ENCODE measurements at places on chromosomes 7 and 10.

DNA sequence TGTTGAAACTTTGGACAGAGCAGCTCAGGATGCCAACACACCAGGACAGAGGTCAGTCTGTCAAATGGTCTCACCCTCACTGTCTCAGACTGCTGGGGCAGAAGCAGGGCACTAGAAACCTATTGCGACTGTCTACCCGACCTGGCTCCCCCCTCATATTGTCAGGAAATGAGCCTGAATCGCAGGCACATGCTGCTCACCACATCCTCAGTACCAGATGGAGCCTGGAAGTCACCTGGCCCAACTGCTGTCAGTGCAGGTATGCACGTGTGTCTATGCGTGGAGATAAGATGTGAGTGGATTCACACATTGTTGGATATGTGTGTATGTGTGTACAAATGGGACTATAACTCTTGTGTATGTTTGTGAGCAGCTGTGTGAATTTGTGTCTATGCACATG is 3.2 kb upstream of the CDHR1 start:
- DNase-seq = no peak

DNA sequence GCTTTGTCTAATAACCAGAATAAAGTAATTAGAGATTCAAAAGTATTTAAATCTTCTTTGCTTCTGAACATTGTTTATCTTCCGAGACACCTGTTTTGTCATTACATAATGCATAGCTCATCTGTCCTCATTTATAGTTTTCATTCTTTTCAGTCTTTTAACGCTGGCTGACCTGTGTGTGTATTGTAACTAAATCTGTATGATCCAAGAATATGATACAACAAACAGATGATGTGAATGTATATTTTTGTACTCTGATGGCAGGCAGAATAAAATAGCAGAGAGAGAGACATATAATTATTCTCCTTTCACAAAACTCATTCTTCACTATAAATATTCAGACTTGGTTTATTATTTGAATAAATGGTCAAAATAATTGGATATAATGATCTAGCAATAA is 80.6 kb downstream of the ORC5 start:
- no peak for DNase-seq

DNA sequence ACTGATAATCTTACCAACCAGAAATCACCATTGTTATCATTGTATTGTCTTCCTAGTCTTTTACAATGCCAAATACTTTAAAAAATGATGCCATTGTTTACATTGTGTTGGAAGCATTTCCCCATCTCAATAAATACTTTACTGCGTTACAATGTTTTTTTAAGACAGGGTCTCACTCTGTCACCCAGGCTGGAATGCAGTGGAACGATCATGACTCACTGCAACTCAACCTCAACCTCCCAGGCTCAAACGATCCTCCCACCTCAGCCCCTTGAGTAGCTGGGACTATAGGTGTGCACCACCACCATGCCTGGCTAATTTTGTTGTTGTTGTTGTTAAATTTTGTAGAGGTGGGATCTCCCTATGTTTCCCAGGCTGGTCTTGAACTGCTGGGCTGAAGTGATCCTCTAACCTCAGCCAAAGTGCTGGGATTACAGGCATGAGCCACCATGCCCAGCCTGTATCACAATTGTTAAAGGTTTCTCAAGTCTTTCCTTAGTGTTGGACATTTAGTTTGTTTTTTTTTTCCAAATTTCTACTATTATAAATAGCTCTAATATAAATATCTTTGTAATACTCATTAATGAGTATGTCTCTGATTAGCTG is 13.5 kb downstream of the LRMDA start:
- DNase-seq = peak; percentile 25

GRCh38 chr10:31836569-31837406 is 91.8 kb downstream of the ARHGAP12 start:
- peak; percentile 30 for DNase-seq

DNA sequence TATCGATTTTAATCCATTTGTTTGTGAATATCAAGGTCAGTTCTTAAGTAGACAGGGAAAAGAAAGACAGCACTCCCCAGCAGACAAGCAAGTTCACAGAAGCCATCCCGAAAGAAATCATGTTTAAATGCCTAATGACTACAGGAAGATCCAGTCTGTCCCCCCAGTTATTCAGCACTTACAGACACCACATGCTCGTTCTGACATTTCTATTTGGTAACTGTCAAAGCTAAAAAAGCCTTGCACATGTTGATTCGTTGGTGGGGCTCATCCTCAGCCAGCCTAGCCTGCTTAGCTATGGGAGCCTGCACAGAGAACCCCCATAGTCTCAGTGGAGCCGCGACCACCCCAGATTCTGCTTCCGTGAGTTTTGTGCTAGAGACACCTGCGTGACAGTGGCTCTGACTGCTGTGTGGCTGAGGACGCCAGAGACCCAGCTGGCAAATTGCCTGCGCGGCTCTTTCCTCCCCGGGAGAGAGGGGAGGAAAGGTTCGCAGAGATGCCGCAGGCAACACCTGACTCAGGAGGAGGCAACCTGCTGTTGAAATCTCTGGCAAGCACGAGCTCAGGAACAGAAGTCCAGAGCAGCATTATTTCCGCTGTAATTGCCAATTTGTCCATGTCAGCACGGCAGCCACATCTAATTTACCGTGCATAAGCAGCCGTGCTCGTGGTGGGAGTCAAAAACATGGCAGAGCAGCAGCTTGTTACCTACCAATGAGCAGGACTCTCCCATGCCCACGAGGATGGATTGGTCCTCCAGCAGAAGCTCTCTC is 194.2 kb downstream of the GPAM start:
- no peak for DNase-seq

- no peak for DNase-seq
Observed at GRCh38 chr10:32384171-32384570, 37.2 kb upstream of the EPC1 start.

Data from A172 (cell line).